ENCODE measurements at places on chromosomes 13 and 19.
A peak's percentile ranks its signal among the peaks of the same experiment; 100 is the strongest.

DNA sequence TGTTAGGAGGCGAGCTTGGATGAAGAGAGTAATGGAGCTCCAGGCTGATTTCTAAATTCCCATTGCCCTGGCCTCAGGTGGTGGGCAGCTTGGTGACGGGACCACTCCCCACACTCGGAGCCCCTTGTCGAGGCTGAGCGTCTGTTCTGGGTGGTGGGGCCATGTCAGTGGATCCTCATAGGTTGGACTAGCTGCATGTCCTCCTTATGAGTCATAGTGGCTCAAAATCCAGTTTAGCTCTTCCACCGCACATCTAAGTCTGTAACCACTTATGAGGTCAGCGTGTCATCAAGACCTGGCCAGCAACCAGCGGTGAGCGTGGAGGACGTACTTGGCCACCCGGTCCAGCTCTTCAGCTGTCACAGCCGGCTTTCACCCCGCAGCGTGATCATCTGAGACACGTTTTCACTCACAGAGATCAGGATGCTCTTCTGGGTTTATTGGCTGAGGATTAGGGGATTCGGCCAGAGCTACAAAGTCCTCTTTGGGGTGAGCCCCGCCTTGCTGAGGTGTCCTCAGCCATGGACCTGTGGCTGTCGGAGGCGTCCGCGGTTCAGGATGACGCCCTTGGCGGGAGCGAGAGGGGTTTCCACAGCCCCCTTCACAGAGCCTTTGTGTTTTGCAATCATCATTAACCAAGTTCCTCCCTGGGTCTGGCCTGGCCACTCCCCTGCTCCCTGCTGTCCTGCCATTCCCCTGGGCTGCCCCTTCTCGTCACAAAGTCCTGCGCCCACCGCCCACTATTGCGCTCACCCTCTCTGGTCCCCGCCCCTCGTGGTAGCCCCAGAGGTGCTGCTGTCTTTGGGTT lies 41.9 kb downstream of the ADPRHL1 start:
- DNase-seq: no peak

DNA sequence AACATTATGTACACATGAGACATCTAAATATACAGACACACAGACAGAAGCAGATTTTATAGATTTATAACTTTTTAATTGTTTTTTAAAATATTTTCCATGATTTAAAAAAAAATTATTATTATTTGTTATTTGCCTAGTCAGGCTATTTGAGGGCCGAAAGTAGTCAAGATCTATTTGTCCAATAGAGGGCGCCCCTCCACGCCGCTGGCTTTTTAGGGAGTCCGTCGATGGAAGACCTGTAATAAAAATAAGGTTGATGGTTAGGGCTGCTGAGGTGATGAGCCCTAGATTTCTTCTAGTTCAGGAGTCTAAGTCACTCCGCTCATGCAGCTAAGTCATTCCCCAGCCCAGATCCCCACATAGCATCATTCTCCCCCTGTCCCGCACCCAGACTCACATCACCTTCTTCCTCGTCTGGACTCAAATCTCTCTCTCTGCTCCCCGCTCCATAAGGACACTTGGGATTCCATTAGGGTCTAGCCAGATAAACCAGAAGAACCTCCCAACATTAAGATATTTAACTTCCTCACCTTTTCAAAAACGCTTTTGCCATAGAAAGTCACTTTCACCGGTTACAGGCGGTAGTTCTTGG lies 33.9 kb upstream of the CEACAM21 start:
- DNase-seq: peak; percentile 86

- no peak for DNase-seq
These were observed 80.2 kb upstream of the SERP2 start for GRCh38 chr13:44293374-44293773.

DNA sequence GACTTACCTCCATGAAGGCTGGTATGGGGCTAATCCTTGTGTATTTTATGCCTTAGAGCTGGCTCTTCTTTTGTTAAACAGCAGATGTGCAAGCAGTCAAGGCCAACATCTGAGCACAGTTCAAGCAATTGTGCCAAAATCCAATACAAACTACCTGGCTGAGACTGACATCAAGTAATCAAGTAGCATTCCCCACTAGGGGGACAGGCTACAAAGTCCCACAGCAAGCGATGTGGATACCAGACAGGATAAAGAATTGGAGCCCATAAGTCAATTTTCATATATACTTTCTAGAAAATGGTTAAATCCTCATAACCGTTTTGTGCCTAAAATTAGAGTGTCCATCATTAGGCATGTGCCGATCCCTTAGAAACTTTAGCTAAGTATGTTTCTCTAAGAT lies 675.8 kb downstream of the DIAPH3 start:
- no peak for DNase-seq

- DNase-seq: no peak
These were observed 33.2 kb downstream of the ZNF787 start for GRCh38 chr19:56087647-56088496.

GRCh38 chr19:12825254-12826131 lies 8.9 kb downstream of the RTBDN start:
- DNase-seq: no peak

DNA sequence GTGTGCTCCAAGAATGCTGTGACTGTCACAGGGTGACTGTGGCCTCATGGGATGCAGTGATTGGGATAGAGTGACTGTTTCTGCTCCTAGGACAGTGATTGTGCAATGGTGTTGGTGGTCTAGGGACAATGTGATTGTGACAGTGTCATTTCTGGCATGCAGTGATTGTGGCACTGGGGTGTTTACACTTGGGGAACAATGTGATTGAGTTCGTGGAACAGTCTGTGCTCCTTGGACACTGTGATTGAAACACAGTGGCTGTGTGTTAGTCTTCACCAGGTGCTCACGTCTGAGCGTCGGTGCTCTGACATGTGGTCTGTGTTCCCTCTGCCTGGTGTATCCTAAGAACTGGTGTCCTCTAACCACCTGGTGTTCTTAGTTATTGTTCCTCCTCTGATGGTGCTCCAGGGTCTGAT lies 1.7 kb downstream of the PDE4A start:
- no peak for DNase-seq

- no peak for DNase-seq
These were observed 15.0 kb upstream of the EPSTI1 start for GRCh38 chr13:43006893-43007631.

DNA sequence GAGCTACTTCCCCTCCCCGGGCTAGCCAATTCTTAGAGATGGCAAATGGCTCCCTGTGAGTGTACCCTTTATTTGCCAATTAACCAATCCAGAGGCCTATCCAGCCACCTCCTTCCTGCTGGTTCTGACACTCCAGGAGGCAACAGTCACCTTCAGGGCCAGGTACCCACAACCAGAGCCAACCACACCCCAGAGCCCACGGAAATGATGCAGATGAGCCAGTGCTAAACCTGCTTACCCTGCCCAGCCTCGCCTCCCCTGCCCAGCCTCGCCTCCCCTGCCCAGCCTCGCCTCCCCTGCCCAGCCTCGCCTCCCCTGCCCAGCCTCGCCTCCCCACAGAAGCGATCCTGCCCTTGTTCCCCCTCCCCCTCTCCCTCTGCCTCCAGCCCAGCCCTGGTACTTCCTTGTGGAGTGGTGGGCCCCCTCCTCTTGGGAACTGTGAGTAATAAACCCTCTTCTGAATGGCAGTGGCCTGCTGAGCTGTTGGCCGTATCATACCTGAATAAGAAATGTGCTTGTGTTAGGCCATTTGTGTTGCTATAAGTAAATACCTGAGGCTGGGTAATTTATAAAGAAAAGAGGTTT lies 173.8 kb upstream of the RNF113B start:
- DNase-seq: no peak

- DNase-seq: no peak
These were observed 36.9 kb downstream of the KCNC3 start for GRCh38 chr19:50292216-50292827.

DNA sequence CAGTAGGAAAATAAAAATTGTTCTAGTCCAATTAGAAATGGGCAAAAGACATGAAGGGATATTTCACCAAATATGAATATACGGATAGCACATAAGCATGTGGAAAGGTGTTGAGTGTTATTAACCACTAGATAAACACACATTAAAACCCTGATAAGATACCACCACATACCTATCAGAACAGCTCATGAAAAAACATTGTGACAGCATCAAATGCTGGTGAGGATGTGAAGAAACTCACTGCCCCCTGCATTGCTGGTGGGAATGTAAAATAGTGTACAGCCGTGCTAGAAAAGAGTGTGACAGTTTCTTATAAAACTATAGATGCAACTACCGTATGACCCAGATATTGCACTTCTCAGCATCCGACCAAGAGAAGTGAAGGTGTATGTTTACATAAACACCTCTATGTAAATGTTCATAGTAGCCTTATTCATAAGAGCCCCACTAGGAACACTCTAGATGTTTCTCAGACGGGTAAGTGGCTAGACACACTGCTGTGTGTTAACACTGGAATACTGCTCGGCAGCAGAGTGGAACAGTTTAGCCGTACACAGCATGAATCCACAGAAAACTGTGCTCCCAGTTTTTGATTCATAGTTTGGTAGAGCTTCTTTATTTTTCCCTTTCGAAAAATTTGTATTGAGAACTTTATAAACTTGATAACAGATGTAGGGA lies 321.1 kb downstream of the MYO16 start:
- DNase-seq: no peak

- no peak for DNase-seq
These were observed 7.0 kb downstream of the SBNO2 start for GRCh38 chr19:1166872-1167573.

GRCh38 chr13:75507027-75508001 lies 25.3 kb upstream of the TBC1D4 start:
- no peak for DNase-seq

GRCh38 chr19:29539131-29539530 lies 13.3 kb downstream of the VSTM2B start:
- DNase-seq: no peak

DNA sequence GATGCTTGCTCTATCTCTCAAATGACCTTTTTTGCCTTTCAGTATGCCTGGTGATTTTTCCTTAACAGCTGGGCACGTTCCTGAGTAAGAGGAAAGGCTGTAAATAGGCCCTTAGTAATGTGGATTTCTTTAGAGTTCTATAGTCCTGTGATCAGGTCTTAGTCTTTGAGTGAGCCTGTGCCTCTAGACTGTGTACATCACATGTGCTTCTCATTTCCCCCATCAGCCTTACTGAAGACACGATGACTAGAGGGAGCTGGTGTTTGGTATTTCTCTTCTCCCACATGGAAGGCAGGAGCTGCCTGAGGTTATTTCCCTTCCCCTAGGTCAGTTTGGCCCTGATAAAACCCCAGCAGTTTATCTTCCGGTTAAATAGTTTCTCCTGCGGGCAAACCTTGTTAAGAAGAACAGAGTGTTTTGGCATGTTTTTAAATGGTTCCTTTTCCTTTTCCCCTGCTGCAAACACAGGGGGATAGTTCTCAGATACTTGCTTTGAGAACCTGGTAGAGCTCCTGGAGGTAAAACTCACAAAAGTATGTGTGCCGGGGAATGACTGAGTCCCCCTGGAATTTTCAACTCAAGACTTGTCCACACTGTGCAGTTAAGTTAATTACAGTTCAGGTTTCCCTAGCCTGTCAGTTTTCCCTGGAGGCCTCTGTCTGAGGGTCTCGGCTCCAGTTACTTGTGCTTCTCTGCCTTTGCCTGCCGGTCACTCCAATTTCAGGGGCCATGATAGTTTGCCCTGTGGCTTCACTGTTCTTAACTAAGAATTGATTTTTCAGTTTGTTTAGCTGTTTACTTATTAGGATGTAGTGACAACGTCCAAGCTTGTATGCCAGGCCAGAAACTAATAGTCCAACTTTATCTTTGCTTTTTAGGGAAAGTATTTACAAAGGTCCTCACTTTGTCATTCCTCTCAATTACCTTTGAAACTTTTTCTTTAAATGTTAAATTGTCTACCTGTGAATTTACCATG lies 94.4 kb downstream of the URI1 start:
- DNase-seq: no peak

DNA sequence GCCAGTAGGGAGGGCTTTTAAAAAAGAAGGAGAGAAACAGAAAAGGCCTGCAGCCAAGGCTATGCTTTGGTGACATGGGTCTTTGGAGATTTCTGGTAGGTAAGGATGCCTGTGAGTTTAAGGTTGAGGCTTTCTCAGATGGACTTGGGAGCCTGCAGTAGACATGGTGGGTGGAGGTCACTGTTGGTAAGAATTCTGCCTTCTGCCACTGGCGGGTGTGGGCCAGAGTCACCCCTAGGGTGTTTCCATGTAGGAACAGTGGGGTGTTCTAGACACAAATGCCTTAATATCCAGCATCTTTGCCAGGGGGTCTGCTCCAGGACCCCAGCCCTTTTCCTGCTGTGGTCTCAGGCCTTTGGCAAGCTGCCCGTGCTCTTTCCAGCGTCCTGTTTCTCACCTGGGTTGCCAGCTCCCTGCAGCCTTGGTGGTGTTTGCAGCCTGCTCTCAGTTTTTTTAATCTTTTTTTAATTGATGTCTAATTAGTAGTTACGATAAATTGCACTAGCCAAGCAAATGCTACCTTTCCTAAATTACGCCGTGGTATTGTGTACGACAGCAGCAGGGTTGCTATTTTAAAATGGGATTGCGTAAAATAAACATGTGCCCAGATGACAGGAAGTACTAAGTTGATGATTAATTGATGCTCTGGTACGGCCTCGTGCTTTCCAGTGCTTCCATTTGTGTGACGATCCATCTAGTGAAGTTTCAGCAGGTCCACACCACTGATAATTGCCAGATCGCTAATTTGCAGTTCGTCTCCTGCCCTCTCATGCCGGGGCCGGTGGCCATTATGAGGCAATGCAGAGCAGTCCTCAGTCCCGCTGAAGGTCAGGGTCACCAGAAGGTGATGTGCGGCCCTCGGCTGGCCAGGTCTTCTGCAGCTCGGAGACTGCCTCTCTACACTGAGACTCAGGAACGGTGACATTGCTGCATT lies 35.3 kb upstream of the NPAS1 start:
- DNase-seq: no peak

- no peak for DNase-seq
These were observed 1.4 kb upstream of the OR7G3 start for GRCh38 chr19:9128171-9128570.

DNA sequence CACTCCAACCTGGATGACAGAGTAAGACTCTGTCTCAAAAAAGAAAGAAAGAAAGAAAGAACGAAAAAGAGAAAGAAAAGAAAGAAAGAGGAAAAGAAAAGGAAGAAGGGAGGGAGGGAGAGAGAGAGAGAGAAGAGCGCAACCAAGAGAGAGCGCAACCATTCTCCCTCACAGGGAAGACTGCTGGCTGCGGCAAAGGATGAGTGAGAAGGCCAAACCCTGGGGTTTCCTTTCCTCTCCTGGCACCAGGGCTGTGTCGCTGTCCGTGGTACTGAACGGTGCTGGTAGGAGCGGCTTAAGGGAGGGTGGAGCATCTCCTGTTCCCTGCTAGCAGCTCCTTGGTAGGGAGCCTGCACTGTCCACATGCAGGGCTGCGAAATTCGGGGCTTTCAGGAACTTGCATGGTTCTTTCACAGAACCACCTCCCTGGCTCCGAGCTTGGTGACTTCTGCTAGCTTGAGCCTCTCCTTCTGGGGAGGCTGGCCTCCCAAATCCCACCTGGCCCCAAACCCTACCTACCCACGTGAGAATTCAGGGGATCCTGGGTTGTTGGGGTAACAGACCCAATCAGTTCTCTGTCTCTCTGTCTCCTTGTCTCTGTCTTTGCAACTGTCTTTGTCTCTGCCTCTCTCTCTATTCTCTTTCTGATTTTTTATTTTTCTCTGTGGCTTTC lies 51.1 kb upstream of the ZNRF4 start:
- peak; percentile 38 for DNase-seq

Data from CD4-positive, alpha-beta T cell treated with Interleukin-12 subunit alpha and Interleukin-12 subunit beta, for 1 hour (primary cell).